Fibroblast of lung (primary cell): ENCODE measurements at places on chromosomes 6 and 20. TPM values are rescaled to one million over a fixed set of nuclear protein-coding genes. Genes with fewer than 3 reads are reported as not detected.

GRCh38 chr6:36824253-36824652, 15.0 kb downstream of the CPNE5 start:
- no peak for DNase-seq

WFDC2 gene
- total RNA-seq: not detected in 2 replicates

DNA sequence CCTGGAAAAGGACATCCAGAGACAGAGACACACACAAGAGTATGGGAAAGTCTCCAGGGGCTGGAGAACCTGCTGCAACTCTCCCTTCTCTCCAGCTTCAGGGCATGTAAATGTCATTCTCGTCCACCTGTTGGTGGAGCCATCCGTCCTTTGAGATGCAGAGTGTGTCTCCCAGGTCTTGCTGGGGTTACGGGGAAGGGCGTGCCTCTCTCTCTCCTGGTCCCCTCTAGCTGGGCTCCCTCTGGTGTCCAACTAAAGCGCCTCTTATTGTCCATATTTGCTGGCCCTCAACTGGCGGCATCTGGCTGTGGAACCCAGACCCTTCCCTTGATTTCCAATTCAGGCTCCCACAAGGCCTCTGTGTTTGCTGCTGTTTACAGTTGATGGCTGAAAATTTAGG, 244.1 kb downstream of the BMP7 start:
- DNase-seq: no peak

TNXB gene
- total RNA-seq: 63.9 and 113 TPM in 2 replicates
